AG09309 (cell line): ENCODE measurements at places on chromosomes 16 and 17.

- no peak for DNase-seq
These were observed 13.4 kb downstream of the ENDOV start for GRCh38 chr17:80428363-80428762.

- no peak for DNase-seq
These were observed 24.7 kb downstream of the NSMCE1 start for GRCh38 chr16:27243725-27244362.

DNA sequence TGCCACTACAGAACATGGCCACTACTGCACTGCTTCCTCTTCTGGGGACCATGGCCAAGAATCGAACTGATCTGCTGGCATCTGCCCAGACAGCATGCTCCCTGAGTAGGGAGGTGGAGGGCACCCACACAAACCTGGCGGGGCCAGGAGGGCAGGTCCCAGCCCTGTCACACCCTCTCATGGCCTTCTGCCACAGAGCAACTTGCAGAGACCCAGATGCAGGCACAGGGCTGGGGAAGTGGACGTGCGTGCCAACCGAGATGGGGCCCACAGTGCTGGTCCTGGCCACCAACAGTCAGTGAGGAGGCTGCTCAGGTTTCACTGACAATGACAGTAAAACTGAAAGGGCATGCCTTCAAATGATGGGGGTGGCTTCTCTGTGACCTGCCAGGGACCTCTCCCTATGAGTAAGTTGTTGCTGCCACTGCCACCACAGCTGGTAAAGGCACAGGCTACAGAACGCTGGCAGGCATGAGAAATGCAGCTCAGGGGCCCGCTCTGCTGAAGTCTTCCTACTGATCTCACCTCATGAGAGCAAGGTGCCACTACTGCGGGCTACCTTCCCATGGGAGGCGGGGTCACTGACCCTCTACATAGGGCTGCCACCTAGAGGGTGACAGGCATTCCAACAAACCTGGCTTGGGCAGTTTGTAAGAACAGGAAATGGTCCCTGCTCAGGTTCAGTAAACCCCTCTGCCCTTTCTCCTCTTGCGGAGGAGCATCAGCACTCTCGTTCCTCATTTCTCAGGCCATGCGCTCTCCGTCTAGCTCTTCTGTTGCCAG is 15.5 kb downstream of the HIC1 start:
- no peak for DNase-seq

DNA sequence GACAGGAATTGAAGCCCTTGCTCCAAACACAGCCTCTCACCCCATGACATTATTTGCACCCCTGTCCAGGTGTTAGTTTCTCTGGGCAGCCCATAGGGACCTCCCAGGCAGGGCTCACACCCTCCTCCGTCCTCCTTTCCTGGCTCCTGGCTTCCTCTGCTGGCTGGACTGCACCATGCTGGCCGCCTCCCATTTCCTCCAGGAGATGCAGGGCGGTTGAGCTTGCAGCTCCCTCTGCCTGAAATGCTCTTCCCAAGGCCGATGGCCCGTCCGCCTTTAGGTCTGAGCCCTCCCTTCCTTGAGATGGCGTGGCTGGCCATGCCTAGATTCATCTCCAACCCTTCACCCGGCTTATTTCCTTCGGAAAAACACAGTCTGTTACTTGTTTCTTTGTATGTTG is 334.8 kb downstream of the SNX29 start:
- DNase-seq: no peak

DNA sequence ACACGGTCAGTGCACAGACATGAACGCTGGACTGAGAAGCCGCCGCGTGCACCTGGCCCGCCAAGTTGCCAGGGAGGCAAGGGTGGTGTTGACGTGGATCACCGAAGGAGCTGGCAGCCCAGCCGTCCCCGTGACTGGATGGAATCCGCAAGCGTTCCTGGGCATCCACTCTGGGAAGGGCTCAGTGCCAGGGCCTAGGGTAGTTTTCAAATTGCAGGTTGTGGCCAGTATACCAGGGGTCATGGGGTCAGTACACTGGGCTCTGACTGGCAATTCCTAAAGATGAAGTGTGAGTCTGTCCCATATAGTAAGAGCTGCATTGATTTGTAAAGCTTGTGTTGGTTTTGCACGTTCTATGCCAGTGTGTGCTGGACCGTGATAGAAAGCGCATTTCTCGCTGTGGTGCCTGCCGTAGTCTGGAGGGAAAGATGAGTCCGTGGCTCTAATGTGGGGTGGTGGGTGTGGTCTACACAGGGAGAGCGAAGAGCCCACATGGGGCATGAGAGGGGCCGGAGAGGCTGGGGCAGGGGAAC is 21.1 kb upstream of the METRNL start:
- no peak for DNase-seq

DNA sequence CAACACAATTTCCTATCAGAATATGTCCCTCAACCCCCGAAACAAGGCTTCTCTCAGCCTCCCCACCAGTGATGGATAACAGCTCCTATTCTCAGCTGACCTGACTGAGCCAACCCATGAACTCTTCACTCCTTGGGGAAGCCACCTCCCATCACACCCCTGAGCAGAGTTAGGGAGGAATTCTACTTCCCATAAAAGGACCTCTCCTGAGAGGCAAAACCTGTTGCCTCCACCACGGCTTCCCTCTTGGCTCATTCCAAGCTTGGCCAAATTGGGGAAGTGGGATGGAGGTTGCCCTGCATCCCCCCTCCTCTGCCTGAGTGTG is 5.7 kb upstream of the RASL10B start:
- DNase-seq: no peak

GRCh38 chr17:74417178-74418045 is 14.5 kb upstream of the GPRC5C start:
- DNase-seq: no peak

- no peak for DNase-seq
These were observed 388.0 kb downstream of the SEC14L1 start for GRCh38 chr17:77528516-77529327.

- no peak for DNase-seq
These were observed 1.4 kb downstream of the AXIN2 start for GRCh38 chr17:65559804-65560627.

GRCh38 chr17:61805399-61805798 is 57.9 kb downstream of the BRIP1 start:
- DNase-seq: no peak

- no peak for DNase-seq
These were observed 75.7 kb downstream of the CYTH1 start for GRCh38 chr17:78706271-78706915.
